ENCODE measurements at places on chromosomes 6 and 20.

DNA sequence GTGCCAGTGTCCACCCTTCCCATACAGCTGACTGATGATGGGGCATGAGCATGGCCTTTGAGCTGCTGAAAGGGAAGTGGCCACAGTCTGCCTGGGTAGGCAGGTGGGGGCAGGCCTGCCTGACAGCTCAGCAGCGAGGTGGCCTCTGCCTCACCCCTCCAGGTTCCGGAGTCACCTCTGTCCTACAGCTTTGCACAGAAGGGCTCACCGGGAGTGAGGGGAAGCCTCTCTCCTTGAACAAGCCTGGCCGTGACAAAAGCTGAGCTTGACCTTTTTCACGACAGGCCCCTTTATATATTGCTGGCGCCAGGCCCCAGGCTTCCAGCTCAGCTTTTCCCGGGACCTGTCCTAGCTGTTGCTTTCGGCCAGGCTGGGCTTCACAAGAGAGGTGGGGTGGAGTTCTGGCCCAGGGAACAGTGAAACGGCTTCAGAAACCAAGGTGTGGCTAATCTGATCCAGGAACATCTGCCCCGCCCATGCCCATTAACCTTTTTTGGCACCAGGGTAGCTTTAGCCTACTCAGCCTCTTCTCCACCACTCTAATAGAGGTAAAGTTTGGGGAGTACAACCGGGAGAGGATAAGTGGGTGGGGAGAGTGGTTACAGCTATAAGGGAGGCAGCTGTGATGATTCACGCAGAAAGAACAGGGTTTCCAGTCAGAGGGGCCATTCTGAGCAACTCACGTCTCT lies 42.9 kb downstream of the C6orf132 start:
- no peaks in the 10 kb centered on the region for H3K4me1 ChIP-seq
- H3K27me3 ChIP-seq, result no peaks in the 10 kb centered on the region
- DNase-seq, result no peak
- no peaks in the 10 kb centered on the region for H3K36me3 ChIP-seq
- H3K27ac ChIP-seq, result no peak overlapping the region

GRCh38 chr6:26197933-26198721 lies 110.9 kb downstream of the HFE start:
- H3K36me3 ChIP-seq, result no peaks in the 10 kb centered on the region
- no peaks in the 10 kb centered on the region for H3K4me1 ChIP-seq
- peak overlapping the region; percentile 95 for H3K4me3 ChIP-seq

GRCh38 chr6:124722141-124722878 lies 239.9 kb upstream of the RNF217 start:
- H3K27ac ChIP-seq, result no peak overlapping the region
- no peaks in the 10 kb centered on the region for H3K36me3 ChIP-seq
- no peak overlapping the region for H3K4me3 ChIP-seq
- no peak for DNase-seq
- no peaks in the 10 kb centered on the region for H3K27me3 ChIP-seq

DNA sequence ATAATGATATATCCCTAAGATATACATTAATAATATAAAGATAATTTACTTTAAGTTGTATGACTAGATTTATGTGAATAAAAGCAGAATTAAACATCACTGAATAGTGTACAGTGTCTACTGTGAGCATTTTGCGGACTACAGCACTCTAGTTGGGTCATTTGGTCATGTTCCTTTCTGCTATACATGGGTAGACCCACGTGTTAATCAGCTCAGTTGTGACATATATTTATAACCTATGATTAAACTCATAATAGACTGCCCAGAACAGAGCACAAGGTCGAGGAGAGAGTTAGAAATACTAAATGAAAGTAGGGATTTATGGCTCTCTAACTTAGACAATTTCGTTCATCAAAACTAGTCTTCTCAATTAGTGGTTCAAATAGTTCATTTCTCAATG lies 852.7 kb downstream of the EPHA7 start:
- no peak for DNase-seq
- no peaks in the 10 kb centered on the region for H3K4me1 ChIP-seq
- no peak overlapping the region for H3K4me3 ChIP-seq
- H3K27me3 ChIP-seq, result no peaks in the 10 kb centered on the region

Data from mesendoderm (in vitro differentiated cells).